ENCODE measurements at places on chromosomes 12 and 14.

DNA sequence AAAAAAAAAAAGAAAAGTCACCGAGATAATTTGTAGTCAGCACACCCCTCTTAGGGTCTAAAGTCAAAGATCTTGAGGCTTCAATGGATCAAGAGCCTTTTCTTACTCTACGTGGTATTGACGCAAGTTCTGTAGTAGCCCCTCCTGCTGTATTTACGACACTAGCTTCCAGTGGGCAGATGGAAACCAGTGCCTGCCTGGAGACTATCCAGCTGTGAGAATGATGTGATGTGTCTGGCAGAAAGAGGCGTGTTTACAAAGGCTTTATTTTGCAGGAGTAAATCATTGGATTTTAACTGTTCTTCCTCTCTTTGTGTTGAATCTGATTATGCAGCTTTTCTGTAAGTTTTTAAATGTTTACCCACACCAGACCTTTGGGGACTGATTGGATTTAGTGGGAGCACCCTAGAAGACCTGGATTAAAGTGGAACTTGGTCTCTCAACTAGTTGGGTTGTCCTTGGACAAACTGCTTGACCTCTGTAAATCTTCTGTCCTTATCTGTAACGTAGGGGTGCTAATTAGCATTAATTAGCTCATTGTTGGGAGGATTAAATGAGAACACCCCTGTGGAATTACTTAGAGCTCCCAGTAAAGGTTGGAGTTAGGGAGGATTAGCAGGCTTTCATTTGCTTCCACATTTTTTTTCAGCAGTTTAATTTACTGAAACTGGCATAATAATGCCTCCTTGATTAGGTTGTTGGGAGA, 72.4 kb downstream of the RASSF3 start:
- peak; percentile 76 for DNase-seq

DNA sequence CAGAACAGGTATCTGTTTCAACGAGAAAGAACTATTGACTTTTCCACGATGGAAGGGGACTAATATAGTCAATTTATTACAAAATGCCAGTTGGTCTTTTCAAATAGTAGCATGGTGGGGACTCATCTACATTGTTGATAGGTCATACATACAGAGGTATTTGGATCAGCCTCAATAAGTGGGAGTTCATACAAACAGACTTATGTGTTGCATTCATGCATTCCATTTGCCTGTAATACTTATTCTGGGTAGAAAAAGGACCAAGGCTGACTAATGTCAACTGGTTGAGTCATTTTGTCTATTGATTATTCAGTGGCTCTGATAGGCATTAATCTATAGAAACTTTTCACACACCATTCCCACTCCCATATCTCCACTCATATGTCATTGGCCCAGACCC, 41.5 kb upstream of the GLIPR1 start:
- no peak for DNase-seq

GRCh38 chr12:76457818-76458217, 101.8 kb downstream of the OSBPL8 start:
- no peak for DNase-seq

DNA sequence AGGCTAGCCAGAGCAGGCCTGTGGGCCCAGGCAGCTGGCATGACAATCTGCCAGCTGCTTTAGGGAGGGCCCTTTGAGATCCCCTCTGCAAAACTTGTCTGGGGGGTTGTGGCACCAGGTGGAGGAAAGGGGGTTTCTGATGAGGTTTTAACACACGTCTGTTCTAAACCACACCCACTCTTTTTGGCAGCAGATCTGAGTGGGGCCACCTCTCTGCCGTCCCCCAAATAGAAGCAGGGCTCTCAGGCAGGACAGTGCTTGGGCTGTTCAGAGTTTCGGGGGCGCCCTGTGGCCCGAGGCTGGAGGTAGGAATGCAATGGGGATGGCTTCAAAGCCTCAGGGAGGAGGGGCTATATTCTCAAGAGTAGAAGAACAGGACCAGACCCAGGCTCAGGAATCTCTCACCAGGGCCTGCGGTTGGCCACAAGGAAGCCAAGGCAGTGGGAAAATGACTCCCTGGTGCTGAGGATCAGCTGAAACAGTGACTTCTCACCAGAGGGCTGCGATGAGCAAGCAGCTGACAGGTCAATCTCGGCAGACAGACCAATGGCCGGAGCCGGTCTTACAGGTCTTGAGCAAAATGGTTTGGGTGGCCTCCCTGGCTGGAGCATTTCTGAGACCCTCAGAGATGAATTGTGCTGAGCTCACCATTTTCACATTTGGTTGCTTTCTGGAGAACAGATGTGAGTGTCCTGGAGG, 1.5 kb upstream of the KRT5 start:
- DNase-seq = no peak

- DNase-seq = no peak
Measured at GRCh38 chr14:98937712-98938505, 334.1 kb downstream of the BCL11B start.

DNA sequence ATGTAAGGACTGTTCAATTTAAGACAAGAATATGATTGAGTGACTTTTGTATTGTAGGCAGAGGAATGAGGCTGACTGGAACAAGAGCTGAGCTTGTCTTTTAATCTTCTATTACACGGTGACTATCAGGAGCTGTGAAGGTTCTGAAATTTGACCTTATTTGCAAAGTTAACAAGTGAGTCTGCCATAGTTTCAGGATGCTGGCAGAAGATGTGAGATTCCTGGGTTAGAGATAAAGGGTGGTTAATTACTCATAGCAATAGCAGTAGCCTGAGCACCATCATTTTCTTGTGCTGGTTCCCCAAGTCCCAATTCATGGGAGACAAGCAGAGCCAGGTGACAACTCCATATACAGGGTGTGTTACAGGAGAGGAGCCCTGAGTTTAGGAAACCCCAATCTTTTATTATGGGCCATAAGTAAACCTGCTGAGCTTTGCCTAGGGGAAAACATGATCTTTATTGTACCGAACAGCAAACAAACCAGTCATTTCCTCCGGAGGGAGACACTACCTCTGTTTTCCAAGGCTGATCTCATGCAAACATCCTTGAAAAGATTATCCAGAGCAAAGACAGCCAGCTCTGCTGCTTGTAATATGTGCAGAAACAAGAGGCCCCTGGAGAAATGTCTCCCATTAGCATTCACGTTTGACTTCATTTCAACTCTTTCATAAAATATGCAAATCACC, 51.7 kb upstream of the DDX11 start:
- no peak for DNase-seq
